ENCODE measurements at places on chromosomes 16 and 17.

DNA sequence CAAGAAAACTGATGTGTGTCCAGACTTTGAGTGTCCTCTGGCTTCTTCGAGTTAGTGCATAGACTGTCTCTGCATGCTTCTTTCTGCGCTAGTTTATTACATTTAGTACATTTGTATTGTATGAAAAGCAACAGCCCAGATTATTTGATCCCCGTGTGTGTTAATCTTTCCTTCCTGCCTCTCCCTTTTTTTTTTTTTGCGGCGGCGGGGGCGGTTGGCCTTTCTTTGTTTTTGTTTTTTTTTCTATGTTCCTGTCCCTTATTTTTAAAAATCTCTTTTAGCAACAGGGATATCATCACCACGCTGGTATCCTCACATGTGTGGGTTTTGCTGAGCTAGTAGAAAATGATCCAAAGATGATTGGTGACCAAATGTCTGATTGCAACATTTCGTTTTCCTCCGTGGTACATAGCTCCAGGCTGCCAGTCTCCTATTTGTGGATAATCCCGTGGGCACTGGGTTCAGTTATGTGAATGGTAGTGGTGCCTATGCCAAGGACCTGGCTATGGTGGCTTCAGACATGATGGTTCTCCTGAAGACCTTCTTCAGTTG lies 9.4 kb downstream of the SCPEP1 start:
- no peak for DNase-seq

DNA sequence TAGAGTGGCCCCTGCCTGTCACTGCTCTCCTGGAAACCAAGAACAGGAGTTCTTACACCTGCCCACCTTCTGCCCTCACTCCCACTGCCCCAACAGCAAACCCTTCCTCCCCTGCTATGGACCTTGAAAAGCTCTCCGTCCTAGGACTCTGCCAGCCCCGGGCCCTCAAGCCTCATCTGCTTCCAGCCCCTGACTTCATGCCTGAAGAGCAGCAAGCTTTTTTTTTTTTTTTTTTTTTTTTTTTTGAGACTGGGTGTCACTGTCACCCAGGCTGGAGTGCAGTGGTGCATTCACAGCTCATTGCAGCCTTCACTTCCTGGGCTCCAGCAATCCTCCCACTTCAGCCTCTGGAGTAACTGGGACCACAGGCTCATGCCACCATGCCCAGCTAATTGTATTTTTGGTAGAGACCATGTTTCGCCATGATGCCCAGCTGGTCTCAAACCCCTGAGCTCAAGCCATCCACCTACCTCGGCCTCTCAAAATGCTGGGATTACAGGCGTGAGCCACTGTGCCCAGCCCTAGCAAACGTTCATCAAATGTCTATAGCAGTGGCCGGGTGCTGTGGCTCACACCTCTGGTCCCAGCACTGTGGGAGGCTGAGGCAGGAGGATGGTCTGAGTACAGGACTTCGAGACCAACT lies 16.9 kb downstream of the CARHSP1 start:
- no peak for DNase-seq

GRCh38 chr16:82995924-82996441 lies 369.2 kb downstream of the CDH13 start:
- peak; percentile 80 for DNase-seq

DNA sequence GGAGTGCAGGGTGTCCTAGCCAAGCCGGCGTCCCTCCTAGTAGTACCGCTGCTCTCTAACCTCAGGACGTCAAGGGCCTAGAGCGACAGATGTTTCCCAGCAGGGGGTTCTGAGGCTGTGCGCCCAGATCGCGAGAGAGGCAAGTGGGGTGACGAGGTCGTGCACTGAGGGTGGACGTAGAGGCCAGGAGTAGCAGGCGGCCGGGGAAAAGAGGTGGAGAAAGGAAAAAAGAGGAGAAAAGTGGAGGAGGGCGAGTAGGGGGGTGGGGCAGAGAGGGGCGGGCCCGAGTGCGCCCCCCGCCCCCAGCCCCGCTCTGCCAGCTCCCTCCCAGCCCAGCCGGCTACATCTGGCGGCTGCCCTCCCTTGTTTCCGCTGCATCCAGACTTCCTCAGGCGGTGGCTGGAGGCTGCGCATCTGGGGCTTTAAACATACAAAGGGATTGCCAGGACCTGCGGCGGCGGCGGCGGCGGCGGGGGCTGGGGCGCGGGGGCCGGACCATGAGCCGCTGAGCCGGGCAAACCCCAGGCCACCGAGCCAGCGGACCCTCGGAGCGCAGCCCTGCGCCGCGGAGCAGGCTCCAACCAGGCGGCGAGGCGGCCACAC lies at the start of gene MMP2:
Gene MMP2, plus strand, starts transcription at position 372 of the 603 bp plus-strand sequence. CDS start 282 bp downstream, outside the sequence.
- no peak for DNase-seq

DNA sequence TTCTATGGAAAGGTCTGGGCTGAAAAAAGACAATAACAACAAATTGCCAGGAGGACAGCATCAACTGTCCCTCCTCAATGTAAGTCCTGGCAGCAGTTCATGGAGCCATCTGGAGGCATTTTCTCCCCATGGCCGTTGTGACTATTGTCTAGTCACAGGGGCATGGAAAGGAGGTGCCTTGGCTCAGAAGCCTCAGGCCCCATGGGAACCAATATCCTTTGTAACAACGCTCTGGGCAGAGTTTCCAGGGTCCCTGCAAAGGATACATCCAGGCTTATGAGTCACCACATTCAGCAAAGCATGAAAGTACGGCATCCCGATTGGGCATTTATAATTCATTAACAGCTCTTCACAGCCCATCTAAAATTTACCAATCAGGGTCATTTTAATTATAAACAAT lies 85.2 kb downstream of the GLG1 start:
- DNase-seq: peak; percentile 64

DNA sequence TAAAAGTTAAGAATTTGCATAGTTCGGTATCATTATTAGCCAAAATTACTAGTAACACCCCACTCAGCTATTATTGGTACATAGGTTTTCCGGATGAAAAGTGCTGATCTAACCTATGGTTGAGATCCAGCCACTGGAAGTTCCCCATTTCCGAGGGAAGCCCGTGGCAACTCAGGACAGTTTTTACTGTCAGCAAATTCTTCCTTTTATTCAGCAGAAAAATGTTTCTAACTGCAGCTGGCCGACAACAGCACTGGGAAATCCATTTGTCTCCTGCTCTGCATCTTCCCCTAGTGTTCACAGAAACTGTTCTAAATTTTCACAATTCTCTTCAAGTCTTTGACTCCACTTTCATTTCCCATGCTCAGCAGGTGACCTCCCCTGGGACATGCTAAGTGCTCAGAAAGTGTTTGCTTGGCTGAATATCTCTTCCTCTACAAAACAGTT lies 15.5 kb upstream of the MMD start:
- no peak for DNase-seq

- peak; percentile 99 for DNase-seq
These were observed 7.7 kb upstream of the PPL start for GRCh38 chr16:4944333-4945281.

All from Caki2 (cell line).